ENCODE measurements at places on chromosomes 5 and 9.

DNA sequence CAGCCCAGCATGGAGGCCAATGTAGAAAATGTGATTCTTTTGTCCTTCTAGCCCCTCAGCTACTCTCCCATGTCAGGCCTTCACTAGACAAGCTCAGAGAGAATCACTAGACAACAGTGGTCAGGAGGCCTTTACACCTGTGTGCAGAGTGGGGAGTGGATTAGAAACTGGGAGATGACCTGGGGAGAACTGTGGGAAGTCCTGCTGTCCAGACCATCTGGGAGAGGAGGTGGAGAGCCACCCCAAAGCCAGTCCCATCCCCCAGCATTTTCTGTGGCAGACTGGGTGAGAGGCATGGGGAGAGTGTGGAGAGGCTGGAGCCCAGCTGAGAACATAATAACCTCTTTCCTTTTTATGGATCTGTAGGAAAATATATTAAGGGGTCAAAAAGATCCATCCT, 452.0 kb upstream of the DMAC1 start:
- no peak for DNase-seq

GRCh38 chr5:150484964-150485692, 22.8 kb upstream of the NDST1 start:
- DNase-seq, result no peak

DNA sequence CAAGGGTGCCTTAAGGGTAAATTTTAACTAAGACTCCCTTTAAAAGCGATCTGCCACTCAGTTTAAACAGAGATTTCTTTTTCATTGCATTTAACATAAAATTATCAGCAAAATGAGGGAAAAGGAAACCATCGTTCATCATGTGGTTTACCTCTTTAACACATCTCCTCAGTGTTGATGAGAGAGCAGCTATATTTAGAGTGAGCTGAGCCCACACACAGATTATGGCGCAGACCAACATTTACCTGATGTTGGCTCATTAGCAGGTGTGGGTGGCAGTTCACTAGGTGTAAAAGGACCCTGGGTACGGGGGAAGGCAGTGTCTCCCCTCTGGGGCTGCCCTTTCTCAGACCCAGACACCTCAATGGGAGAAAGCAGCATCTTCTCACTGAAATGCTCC, 149.8 kb downstream of the ENTREP1 start:
- no peak for DNase-seq

DNA sequence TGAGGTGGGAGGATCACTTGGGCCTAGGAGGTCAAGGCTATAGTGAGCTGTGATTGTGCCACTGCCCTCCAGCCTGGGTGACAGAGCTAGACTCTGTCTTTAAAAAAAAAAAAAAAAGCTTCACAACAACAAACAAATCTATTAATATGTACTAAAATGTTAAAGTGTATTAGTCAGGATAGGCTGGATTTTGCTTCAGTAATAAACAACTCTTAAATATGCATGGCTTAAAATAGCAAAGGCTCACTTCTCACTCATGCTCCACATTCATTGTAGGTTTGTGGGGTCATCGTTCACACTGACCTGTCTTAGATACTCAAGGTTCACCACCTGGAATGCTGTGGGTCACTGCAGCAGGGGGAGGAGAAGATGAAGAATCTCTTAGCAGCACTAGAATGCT, 33.8 kb upstream of the COL15A1 start:
- no peak for DNase-seq

DNA sequence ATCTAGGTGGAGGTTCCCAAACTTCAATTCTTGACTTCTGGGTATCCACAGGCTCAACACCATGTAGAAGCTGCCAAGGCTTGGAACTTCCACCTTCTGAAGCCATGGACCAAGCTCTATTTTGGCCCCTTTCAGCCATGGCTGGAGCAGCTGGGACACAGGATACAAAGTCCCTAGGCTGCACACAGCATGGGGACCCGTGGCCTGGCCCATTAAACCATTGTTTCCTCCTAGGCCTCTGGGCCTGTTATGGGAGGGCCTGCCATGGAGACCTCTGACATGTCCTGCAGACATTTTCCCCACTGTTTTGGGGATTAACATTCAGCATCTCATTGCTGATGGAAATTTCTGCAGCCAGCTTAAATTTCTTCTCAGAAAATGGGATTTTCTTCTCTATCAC, 1908.0 kb downstream of the EFNA5 start:
- no peak for DNase-seq

DNA sequence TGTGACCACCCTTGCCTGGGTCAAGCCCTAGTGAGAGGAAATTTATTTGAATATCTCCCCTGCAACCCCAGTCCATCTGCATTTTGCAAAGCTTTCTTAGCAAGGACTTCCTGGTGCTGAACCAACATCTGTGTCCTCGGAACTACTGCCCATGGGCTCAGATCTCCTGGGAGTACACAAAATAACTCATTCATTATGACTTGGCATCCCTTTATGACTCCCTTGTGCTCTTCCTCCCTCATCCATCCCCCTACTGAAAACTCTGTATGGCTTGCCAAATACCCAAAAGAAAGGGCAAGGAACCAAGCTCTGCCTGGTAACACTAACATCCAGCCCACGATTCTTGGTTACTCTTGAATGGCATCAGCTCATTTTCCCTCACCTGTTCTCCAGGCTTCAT, 368.5 kb downstream of the NTRK2 start:
- no peak for DNase-seq

DNA sequence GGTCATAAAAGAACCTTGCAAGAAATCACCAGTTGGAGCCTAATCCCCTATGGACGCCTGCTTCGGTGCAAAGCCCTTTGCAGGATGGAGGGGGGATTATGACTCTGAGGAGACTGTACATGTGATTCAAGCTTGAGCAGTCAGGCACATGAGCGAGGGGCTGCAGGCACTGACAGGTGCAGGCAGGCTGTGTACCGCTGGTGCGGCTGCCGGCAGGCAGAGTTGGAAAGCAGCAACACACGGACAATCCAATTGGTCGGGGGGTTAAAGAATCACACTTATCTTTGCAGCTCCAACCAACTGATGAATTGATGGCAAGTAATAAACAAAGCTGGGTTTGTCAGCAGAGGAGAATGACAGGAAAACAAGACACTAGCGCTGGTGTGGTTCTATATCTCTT, 5.7 kb downstream of the WHRN start:
- DNase-seq, result no peak

GRCh38 chr5:175275097-175275496, 168.9 kb downstream of the DRD1 start:
- DNase-seq, result no peak

- DNase-seq, result no peak
Measured at GRCh38 chr5:67802766-67803165, 412.8 kb upstream of the PIK3R1 start.

DNA sequence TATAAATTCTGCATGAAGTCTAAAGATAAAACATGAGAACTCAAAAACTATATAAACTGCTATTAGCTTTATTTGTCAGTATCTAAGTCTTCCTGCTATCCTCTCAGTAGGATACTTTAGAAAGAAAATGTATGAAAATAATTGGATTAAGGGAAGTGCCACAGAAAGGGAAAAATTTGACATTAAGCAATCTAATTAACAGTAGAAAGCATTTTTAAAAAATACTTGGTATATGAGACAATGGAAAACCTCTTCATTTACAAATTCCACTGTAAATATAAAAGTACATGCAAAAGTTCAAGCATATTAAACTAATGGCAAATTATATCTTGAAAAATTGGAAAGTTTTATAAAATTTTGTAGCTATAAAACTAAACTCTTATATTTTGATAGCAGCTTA, 518.6 kb upstream of the NUDT12 start:
- DNase-seq, result no peak

GRCh38 chr9:92191801-92192200, 76.6 kb upstream of the SPTLC1 start:
- no peak for DNase-seq

- DNase-seq, result no peak
Measured at GRCh38 chr9:14286121-14286520, 27.8 kb downstream of the NFIB start.

DNA sequence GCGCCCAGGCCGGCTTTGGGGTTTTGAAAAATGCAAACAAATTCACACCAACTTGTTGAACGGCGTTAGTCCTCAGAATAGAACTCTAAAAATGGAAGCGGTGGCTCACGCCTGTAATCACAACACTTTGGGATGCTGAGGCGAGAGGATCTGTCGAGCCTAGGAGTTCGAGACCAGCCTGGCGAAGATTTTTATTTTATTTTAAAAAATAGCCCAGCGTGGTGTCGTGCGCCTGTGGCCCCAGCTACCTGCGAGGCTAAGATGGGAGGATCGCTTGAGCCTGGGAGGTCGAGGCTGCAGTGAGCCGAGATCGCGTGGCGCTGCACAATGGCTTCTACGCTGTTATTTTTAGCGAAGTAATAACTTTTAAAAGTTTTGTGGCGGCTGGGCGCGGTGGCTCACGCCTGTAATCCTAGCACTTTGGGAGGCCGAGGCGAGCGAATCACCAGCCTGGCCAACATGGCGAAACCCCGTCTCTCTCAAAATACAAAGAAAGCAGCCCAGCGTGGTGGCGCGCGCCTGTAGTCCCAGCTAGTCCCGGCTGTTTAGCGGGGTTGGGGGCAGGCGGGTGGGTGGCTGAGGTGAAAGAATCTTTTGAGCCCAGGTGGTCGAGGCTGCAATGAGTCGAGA, 694 bp upstream of the PLIN2 start:
- DNase-seq, result no peak

GRCh38 chr5:94802450-94802849, 184.0 kb downstream of the SLF1 start:
- no peak for DNase-seq

DNA sequence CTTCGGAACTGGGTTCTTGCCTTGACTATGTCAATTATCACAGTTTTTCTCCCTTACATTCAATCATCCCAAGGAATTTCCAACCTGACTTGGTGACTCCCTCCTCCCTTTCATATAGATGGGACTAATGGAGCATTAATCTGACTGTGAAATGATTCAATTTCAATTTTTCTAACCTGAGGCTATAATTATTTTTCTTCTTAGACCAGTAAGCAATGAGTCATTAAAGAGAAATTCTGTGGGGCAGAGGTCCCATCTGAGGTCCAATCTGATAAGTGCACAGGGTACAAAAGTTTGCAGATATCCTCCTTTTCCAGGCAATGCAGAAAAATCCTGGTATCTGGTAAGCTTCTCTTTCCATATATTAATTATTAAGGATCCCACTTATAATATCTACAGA, 18.9 kb downstream of the PDE4D start:
- DNase-seq, result no peak

DNA sequence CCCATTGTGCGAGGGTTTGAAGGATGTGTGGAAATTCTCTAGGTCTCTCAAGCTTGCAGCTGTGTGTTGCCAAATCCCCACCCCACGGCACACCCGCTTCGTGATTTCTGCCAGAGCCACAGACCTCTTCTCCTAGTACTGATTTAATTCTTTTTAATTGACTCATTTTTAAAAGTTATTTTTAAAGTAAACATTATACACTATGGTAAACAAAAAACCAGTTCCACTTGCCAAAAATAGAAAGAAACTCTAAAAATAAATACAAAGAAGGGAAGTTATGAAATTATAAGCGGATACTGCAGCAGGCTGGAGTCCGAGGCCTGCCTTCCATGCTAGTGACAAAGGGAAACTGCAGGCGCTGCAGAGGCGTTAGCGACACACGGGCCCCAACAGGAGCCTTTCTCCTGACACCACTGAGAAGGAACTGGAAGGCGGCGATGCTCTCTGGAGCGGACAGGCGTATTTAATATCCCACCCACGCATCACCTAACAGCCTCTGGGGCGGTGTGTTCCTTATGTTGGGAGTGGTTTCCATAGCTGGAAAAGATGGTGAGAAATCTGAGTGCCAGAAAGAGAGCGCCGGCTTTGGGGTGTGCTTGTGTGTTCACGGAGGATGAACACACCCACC, 122.5 kb downstream of the COL23A1 start:
- no peak for DNase-seq

DNA sequence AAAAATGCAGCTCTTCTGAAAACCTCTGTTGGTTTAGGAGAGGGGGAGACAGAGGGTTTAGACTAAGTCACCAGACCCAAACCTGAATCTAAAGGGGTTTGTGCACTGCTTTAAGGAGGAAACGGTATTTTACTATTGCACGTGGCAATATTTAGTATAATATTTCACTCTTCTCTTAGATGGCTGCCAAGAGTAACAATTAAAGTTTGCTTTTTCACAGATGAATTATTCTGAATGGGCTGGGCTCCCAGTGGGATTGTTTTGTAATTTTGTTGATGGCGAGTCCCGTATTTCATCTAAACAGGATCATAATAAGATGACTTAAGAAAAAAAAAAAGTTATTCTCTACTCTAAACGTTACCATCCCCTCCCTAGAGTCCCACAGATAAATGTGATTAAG, 245.4 kb downstream of the PCSK5 start:
- no peak for DNase-seq

GRCh38 chr5:134506054-134507039, 19.1 kb upstream of the JADE2 start:
- DNase-seq, result no peak

DNA sequence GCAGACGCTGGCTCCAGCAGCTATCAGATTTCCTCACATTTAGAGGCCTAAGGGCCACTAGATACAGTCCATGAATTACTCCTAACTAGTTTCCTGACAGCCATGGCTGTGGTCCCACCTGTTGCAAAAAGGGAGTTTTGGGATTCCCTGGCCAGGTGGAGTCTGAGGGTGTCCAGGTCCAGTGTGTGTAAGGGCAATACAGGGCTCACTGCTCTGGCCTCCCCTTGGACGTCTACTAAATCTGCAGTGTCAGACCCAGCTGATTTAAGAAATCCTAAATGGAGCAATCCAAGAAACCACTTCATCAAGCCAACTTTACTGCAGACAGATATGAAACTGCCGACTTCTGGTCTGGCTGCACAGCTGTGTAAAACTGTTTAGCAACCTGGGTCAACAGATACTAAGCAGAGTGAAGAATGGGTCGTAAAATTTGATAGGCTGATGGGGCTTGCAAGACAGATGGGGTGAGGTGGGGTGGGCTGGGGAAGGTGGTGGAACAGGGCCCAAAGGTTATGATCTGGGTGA, 116.4 kb downstream of the GADD45G start:
- DNase-seq, result no peak

DNA sequence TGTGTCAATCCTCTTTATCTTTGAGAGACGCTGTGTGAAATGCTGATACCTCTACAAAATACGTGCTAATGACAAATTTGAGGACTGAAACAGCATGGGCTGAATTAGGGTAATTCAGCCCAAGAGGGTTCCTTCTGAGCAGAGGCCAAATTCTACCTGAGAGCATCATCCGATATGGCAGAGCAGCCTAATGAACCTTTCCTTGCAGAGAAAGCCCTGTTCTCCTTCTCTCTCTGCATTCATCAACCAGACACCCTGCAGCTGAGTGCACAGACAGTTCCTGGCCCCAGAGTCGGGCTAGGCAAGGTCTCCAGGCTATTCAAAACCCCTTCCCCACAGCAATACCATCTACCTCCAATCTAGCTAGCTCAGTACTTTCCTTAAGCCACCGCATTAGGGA, 77.9 kb downstream of the TRIM32 start:
- no peak for DNase-seq

GRCh38 chr9:136643596-136644342, 18.9 kb upstream of the EGFL7 start:
- DNase-seq, result no peak

GRCh38 chr9:95025213-95026147, 292.0 kb downstream of the FANCC start:
- DNase-seq, result no peak
